NCI-H524 treated with DMSO at 0.1 percent for 48 hours (cell line): ENCODE measurements at places on chromosomes 6 and 20.

DNA sequence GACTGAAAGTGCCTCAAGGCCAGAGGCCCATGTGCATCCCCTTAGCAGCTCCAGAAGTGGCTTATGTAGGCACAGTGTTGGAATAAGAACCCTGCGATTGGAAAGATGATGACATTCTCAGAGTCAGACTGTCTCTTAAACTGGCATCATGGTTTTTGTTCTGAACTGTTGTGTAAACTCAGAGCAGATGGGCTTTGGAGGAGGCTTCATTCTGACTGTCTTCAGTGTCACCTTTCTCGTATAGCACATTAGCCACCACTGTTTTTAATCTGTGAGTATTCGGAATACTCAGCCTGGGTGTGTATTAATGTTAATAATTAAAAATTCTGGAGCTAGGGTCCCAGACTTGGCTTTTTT, 140.9 kb downstream of the JARID2 start:
- peak; percentile 33 for DNase-seq

- no peak for DNase-seq
Observed at GRCh38 chr6:25629198-25629576, 22.8 kb upstream of the SCGN start.

DNA sequence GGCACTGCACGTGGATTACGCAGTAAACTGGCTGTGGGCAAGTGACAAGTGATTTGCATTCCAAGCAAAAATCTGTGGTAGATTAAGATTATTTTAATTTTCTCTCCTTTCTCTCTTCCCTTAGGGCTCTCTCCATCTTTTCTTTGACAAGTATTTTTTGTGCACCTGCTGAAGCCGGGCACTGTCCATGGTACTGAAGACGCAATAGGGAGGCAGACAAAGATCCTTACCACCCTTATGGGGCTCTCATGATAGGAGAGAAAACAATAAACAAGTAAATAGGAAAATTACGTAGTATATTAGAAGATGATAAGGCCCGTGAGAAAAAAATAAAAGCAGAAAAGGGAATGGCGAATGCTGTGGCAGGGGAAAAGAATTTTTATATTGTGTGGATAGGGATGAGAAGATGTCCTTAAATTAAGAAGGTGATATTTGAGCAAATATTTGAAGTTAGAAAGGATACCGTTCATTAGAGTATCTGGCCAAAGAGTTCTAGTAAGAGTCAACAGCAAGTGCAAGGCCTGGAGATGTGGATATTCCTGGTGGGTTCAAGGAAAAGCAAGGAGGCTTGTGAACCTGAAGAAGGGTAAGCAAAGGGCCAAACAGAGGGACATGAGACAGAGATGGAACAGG, 146.0 kb downstream of the LAMP5 start:
- no peak for DNase-seq

DNA sequence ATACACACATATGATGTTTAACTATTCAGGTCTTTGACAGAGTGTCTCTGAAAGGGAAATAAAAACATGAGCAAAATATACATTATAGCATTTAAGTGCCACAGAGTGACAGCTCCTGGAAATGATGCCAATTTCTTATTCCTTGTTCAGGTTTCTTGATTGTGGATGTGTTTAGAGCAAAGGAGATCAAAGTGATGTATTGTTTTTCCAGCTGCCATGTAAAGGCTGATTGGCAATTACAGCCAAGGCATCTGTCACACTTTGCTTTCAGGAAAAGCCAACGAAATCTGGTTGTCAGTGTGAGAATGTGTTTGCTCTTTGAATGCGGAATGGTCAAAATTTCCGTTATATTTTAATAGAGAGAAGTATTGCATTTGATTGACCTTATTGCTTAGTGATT, 347.8 kb upstream of the FLRT3 start:
- DNase-seq, result no peak

DNA sequence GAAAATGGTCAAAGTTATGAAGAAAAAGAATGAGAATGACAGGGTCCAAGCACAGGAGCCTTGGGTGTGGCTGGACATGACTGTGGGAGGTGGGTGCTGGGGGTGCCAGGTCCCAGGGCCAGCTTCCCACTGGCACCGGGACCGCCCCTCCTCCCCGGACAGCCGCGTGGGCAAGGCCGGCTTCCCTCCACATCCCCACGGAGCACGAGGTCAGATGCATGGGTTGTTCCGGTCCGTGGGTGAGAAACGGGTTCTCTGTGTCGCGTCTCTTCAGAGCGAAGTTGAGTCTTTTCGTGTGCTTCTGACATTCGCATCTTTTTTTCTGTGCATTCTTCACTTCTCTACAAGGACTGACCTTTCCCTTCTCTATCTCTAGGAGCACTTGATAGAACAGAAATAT, 30.1 kb downstream of the KIF25 start:
- no peak for DNase-seq

- no peak for DNase-seq
Observed at GRCh38 chr6:157008568-157008967, 231.4 kb downstream of the ARID1B start.

DNA sequence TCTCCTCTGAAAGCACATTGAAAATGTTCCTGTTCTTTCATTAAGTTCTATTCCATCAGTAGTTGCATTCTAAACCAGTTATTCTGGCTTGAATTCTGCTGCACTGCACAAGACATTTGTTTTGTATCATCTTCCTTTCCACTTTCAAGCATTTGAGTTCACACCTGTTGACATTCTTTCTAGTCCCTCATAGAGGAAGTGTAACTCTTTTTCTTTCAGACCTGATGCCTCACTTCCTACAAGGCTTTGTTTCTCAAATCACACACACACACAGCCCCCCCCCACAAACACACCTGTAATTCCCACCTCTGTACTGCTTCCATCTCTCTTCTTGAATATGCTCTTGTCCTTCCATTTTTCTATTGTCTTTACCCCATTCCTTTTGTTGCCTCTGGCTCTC, 50.9 kb downstream of the CCN2 start:
- no peak for DNase-seq

- DNase-seq, result peak; percentile 37
Observed at GRCh38 chr6:1906014-1906413, 296.3 kb downstream of the FOXC1 start.

DNA sequence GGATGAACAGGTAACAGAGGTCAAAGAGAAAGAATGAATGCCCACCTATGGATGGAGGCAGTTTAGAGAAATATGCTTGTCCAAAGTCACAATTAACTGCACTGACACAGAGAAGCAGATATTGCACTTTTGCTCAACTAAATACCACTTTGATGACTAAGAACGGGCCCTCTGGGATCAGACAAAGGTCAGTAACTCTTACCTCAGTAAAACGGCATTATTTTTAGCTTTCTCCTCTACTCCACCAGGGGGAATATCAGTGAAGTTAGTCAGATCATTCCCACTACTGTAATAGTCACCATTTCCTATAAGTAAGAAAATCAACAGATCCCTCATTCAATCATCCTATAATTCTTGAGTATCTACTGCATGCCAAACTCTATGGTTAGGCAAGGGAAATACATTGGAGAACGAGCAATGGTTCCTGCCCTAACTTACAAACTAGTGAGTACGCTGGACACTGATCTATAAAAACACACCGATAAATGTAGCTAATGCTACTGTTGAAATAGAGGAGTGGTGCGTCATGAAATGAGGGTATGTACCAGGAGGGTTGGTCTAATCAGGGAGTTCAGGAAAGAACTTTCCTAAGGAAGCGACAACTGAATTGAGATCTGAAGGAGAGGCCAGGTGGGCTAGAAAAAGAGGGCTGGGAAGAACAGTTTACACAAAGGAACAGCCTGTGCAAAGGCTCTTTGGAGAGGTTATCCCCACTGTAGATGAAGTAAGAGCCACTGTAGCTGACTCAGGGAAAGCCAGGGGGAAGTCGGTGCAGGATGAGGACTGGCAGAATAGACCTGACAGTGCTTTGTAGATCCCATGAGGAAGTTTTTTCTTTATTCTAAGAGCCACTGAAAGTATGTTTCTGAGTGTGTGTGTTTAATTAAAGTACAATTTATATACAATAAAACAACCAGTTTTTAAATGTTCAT, 9.2 kb downstream of the ECI2 start:
- no peak for DNase-seq

- no peak for DNase-seq
Observed at GRCh38 chr20:41365777-41366545, 657 bp downstream of the EMILIN3 start.

DNA sequence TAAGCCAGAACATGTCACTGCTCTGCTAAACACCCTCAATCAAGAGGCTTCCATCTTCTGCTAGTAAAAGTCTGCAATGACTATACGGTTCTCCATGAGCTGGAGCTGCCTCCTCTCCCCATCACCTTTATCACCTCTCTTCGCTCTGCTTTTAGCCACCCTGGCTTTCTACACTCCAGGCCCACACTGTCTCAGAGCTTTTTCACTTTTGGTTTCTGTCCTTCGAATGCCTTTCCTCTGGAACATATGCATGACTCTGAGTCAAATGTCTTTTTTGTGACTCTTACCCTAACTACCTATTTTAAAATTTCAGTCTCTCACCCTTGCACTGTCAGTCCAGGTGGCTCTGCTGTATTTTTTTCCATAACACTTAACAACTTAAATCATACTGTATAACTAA, 525.4 kb upstream of the RNF217 start:
- no peak for DNase-seq

GRCh38 chr20:53030061-53030460, 57.9 kb downstream of the TSHZ2 start:
- DNase-seq, result no peak
